ENCODE measurements at places on chromosomes 2 and 18.
A peak's percentile ranks its signal among the peaks of the same experiment; 100 is the strongest.

DNA sequence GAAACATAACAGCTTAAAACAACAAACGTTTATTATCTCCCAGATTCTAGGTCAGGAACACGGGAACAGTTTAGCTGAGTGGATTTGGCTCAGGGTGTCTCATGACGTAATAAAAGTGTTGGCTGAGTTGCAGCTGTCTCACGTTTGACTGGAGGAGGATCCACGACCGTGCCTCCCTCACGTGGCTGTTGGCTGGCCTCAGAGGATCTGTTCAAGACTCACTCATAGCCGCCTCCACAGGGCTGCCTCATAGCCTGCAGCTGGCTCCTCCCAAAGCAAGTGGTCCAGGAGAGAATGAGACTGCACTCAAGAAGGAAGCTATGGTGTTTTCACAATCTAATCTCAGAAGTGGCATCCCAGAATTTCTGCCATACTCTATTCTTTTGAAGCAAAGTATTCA lies 167.1 kb downstream of the RPRM start:
- no peak for DNase-seq

- no peak for DNase-seq
Measured at GRCh38 chr2:7573166-7573825, 656.1 kb downstream of the RNF144A start.

GRCh38 chr18:6363216-6363615 lies 51.5 kb downstream of the L3MBTL4 start:
- DNase-seq, result no peak

GRCh38 chr2:241985986-241986329 lies 116.4 kb downstream of the RTP5 start:
- no peak for DNase-seq

GRCh38 chr2:220619525-220620220 lies 952.4 kb downstream of the EPHA4 start:
- DNase-seq, result no peak

DNA sequence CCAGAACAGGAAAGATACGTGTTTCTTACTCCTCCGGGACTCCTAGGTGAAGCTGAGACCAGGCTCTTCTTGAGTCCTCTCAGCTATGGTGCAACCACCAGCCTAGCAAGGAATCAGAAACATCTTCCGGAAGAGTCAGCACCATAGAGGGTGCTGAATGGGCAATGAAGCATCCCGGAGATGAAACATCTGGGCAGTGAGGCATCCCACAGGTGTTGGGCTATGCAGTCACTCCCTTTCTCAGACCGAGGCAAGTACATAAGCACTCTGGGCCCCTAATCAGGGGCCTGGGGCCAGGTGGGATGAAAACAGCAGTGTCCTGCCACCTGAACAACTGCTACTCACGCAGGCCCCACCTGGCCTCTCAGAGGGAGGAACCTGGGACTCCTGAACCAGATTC lies 1.4 kb upstream of the CAPN10 start:
- DNase-seq, result no peak

DNA sequence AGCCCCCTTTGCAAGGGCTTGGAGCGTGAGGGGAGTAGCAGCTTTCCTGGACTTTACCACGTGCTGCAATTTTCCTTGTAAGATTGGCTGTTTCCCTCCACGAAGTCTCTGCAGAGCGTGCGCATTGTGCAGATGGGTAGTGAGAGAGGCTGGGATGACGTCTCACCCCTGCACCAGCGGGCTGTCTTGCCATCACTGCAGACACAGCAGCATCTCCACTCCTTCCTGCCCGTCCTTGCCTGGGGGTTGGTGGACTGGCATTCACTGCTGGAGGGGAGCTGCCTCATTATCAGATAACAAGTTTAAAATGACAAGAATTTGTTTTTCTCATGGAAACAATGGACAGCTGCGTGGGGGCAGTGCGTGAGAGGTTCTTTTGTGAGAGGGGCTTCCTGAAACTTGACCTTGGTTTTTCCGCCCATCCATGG lies 45.3 kb upstream of the HS6ST1 start:
- no peak for DNase-seq

GRCh38 chr2:147709655-147710054 lies 135.2 kb upstream of the ACVR2A start:
- DNase-seq, result no peak

- no peak for DNase-seq
Measured at GRCh38 chr2:112821682-112822081, 14.9 kb downstream of the IL1B start.

DNA sequence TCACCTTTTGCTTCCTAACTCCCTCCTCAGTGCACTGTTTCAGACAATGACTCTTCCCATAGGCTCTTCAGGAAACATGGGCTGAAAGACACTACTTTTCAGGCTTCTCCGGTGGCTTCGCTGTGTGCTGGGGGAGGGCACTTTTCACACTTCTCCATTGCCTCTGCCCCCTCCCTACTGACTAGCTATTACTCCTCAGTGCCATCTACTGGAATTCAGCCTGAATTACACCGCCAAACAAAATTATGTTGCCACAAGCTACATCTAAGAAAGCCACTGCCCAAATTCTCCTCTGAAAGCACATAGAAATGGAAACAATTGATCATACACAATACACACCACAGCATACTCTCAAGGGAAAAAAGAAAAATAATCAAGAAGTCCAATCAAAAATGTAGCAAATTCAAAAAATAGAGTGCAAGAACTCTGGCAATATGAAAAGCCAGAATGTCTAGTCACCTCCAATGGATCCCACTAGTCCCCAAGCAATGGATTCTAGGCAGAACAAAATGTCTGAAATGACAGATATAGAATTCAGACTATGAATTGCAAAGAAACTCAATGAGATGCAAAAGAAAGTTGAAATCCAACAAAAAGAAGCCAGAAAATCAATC lies 1139.4 kb upstream of the GYPC start:
- peak; percentile 2 for DNase-seq

DNA sequence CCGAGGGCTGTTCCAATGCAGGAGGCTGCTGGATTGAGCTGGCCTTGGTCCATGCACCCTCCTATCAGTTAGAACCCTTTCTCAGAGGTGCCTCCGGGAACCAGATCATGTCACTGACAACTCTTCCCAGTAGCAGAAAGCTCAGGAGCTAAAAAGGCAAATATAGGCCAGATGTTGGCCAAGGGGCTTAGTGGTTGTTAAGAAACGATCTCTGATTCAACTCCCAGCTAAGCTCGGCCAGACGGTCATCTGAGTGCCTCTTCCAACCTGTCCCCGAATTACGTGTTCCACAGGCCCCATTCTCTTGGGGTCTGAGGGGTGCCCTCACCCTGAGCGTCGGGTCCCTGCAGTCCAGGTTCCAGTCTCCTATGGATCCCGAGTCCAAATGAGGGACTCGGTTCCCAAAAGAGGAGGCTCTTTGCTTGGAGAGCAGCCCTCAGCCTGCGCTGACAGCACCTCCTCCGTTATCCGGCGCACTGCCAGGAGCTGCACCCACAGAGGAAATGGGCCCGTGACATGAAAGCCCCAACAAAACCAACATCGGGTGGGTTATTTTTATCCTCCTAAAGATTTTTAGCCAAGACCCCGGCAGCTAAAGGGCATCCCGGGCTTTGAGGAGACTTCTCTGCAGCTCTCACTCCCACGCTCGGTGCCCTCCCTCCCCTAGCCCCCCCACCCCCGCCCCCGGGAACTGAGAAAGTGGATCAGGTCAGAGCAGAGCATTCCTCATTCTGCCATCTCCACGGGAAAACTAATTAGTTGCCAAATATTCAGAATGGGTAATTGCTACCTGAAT lies 106.6 kb upstream of the ID2 start:
- no peak for DNase-seq

GRCh38 chr2:176199902-176200301 lies 11.4 kb downstream of the HOXD1 start:
- no peak for DNase-seq

- no peak for DNase-seq
Measured at GRCh38 chr2:220001751-220002150, 374.3 kb downstream of the SLC4A3 start.

DNA sequence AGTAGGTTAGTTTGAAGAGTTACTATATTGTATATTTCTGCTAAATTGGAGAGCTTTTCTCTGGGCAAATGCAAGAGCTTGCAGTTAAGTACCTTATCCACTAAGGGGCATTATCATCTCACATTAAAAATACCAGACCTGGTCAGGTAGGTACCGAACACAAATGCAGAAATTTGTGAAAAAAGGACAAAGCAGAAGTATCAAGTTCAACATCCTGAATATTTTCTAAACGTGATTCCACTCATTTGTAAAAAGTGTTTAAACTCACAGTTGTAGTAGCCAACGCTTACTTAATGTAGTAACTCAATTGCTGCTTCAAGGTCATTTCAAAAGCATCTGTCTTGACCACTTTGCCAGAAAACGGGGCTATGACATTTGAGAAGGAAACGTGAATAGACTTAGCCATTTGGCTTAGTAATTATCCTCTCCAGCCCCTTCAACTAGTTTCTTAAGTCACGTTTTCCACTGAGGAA lies 52.1 kb downstream of the CYRIA start:
- DNase-seq, result no peak
